PC-9 (cell line): ENCODE measurements at places on chromosomes 7 and 10. TPM values are rescaled to one million over a fixed set of nuclear protein-coding genes. Genes with fewer than 3 reads are reported as not detected.

NKX2-3 gene
- not detected in 2 replicates for total RNA-seq

MNX1 gene
- total RNA-seq, result 0.28 and 0.33 TPM in 2 replicates

NPSR1 gene
- not detected in 2 replicates for total RNA-seq

DDX21 gene
- total RNA-seq, result 65.8 and 88.0 TPM in 2 replicates

MACC1 gene
- total RNA-seq, result 48.4 and 50.8 TPM in 2 replicates

CALHM2 gene
- total RNA-seq, result 46.3 and 54.1 TPM in 2 replicates

CPVL gene
- 0.28 TPM in 1 of 2 replicates, not detected in the other for total RNA-seq
